ENCODE measurements at places on chromosomes 7 and 10.

GRCh38 chr7:148473703-148474480 lies 116.7 kb upstream of the C7orf33 start:
- ATAC-seq: no peak

DNA sequence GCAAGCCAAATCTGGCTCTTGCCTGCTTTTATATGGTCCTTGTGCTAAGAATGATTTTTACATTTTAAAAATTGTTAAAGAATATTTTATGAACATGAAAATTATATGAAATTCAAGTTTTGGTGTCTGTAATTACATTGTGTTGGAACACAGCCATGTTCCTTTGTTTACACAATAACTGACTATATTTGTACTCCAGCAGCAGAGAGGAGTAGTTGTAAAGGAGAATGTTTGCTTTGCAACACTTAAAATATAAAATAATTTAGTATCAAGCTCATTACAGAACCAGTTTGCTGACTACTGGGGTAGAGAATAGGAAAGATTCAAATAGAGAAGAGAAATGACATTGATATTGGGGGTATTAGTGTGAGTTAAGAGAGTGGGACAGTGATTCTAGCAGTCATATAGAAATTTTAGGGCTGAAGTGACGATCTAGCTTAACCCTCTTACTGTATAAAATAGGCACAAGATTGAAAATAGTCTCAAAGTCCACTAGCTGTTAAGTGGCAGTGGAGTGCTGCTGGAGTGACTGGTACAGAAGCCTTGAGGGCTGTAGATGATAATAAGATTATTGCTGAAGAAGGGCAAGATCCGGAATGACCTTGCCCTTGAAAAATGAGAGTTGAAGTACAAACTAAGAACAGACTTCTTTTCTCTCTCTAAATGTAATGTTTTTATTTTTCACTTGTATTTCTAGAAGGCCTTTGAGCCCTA lies 28.2 kb downstream of the SGPL1 start:
- ATAC-seq: no peak

DNA sequence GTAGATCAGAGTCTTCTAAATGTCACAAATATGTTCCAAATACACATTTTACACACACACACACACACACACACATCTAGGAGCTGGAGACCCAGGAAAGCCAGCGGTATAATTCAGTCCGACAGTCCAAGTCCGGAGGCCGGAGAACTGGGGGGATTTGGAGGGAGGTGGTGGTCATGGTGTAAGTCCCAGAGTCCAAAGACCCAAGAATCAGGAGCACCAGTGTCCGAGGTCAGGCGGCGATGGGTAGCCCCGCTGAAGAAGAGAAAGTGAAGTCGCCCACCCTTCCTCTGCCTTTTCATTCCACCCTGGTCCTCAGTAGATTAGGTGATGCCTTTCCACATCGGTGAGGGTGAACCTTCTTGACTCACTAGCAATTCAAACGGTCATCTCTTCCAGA lies 154.8 kb downstream of the CAMK1D start:
- ATAC-seq: no peak

DNA sequence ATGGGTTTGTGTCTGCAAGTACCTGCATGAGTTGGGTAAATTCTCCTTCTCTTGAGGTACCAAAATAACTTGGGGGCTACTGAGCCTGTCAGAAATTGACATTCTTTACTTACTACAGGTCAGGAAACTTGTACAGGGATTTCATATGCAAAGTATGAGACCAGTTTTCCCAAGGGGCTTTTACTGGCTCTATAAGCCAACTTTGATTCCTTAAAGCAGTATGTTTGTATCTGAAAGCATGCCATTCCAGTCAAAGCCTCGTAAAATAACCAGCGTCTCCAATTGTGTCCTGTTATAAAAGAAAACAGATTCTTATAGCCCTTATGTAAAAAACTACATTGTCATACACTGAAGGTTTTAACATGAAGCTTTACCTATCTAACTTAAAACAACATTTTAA lies 90.2 kb downstream of the ZNF467 start:
- ATAC-seq: no peak

DNA sequence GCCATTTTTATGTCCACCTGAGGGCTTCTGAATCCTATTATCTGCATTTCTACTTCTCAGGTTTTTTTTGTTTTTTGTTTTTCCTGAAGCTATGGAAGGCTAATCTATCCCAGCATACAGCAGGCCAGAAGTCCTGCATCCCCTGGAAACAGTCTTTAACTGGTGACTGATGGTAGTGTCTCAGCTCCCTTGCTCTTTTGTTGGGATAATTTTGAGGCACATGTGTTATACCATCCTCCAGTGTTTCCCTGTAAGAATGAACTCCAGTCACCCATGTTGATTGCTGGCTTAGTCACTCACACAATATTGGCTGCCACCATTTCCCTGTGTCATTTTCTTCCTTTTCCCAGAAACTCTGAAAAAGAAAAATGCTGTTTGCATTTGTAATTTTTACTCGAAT lies 1094.0 kb upstream of the LRRN3 start:
- no peak for ATAC-seq

- no peak for ATAC-seq
Measured at GRCh38 chr10:116113721-116114501, 159.1 kb downstream of the GFRA1 start.

DNA sequence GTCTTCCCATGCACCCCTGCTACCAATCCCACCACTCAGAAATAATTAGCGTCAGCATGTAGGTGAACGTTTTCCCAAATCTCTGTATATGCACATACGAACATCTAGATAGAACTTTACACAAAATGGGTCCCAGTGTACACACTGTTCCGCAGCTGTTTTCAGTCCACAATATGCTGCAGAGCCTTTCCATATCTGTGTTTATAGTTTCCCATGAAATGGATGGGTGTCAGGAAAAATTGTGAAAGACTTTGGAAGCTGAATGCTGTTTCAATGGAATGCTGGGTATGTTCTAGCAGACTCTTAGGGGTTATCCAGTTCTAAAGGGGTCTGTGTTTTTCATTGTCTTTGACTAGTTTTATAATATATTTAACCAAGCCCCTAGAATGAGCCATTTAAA lies 13.8 kb downstream of the GRK5 start:
- no peak for ATAC-seq

DNA sequence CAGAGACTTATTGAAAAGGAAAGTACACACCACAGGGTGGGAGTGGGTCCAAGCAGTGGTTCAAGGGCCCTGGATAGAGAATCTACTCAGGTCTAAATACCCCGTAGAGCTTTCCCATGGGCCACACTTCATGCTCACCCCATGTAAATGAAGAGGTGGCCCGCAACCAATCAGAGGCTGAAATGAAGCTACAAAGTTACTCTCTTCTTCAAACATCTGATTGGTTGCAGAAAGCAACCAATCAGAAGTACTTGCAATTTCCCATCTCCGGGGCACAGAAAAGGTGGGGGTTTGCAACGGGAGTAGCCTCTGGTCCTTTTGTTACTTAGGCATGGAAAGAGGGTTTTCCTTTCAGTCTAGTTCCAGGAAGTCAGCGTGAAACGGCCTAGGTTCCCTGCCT lies 15.2 kb upstream of the GALNTL5 start:
- ATAC-seq: no peak

- no peak for ATAC-seq
Measured at GRCh38 chr10:128083191-128083895, 42.9 kb downstream of the MKI67 start.

- no peak for ATAC-seq
Measured at GRCh38 chr10:103695584-103696005, 159.8 kb downstream of the SH3PXD2A start.

DNA sequence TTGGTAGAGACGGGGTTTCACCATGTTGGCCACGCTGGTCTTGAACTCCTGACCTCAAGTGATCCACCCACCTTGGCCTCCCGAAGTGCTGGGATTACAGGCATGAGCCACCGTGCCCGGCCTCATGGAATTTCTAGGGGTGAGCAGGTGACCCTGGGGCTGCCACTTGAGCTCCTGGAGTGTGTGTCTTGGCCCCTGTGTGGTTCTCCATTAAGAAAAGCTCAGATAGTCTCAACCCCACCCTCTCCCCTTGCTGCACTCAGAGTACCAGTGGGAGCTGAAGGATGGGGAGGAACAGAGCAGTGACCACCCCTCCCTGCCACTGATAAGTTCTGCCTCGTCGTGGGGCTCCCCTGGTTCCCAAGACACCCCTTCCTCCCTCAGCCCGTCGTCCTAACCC lies 45.3 kb downstream of the RCC1L start:
- no peak for ATAC-seq

GRCh38 chr7:96219378-96220130 lies 102.3 kb downstream of the SLC25A13 start:
- ATAC-seq: no peak

DNA sequence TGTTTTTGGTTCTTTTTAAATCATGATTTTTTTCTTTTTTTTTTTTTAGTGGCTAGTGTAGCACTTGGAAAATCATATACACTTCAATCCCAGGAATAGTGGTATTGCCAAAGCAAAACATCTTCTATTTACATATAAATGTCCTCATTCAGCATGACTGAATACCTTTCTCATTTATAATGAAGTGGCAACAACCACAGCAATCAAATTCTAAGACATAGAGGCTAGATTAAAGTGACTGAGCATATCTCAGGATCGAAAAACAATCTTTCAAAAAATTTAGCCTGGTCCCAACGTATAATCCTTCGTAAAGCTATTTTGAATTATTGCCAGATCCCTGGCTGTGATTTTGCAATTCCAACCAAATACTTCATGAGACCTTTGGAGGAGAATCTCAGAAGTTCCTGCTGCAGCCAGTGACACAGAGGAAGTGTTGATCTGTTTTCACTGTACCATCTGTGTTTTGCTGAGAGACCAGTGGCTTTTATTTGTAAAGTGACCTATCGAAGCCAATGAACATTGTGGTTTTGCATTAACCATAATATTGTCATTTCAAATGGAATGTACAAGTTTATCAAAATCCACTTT lies 29.8 kb upstream of the SP8 start:
- ATAC-seq: no peak

DNA sequence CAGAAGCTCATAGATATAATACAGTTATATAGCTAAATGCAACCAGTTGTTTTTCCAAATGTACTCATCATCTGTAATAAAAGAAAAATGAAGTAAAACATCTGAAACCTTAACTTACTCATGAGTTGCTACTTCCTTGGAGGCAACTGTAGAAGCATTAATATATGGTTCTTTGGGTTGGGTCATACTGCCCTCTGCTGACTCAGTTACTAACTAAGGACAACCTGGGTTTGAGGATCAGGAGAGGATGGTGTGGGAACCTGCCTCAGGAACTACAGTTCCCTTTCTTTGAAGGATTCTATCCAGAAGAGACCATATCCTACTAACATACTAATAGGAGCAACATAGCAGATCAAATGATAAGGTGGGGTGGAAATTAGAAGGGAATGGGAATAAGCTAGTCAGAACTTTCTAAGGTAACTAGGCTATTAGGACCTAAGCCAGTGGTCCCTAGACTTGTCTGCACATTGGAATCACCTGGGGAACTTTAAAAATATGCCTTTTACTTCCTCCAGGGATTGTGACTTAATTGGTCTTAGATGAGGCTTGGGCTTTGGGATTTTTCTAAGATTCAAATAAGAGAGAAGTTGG lies 20.7 kb downstream of the COX15 start:
- peak; percentile 59 for ATAC-seq

GRCh38 chr10:35341521-35341920 lies 5.2 kb downstream of the CCNY start:
- ATAC-seq: peak; percentile 62

GRCh38 chr7:821688-822087 lies 10.6 kb upstream of the SUN1 start:
- ATAC-seq: no peak

DNA sequence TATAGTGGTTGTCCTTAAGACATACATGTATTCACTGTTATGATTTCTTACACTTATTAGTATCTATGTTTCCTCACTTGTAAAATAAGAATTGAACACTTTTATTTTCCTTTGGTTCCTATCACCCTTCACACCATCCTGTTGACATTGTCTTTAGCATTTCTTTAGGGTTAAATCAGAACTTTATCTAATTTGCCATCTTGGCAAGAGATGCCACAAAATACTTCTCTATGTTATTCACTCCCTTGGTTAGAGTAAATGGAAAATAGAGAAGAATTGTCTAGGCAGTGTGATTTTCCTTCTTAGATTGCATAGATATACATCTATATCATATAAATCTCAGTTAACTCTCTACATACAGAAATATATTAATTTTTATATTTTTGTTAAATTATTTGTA lies 204.7 kb downstream of the SEMA3D start:
- ATAC-seq: no peak

Data from activated CD4-positive, CD25-positive, alpha-beta regulatory T cell treated with anti-CD3 and anti-CD28 coated beads, Interleukin-2, amount 50 U/mL, for 24 hours (primary cell).